ENCODE measurements at places on chromosomes 4 and X. TPM values are rescaled to one million over a fixed set of nuclear protein-coding genes. Genes with fewer than 3 reads are reported as not detected.

DNA sequence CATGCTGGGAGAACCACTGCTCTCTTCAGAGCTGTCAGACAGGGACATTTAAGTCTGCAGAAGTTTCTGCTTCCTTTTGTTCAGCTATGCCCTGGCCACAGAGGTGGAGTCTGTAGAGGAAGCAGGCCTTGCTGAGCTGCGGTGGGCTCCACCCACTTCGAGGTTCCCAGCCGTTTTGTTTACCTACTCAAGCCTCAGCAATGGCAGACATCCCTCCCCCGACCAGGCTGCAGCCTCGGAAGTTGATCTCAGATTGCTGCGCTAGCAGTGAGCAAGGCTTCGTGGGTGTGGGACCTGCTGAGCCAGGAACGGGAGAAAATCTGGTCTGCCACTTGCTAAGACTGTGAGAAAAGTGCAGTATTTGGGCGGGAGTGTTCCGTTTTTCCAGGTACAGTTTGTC, 118.9 kb downstream of the SLC10A6 start:
- no peak for DNase-seq

Gene AREG
- total RNA-seq, result 42.3 TPM

DNA sequence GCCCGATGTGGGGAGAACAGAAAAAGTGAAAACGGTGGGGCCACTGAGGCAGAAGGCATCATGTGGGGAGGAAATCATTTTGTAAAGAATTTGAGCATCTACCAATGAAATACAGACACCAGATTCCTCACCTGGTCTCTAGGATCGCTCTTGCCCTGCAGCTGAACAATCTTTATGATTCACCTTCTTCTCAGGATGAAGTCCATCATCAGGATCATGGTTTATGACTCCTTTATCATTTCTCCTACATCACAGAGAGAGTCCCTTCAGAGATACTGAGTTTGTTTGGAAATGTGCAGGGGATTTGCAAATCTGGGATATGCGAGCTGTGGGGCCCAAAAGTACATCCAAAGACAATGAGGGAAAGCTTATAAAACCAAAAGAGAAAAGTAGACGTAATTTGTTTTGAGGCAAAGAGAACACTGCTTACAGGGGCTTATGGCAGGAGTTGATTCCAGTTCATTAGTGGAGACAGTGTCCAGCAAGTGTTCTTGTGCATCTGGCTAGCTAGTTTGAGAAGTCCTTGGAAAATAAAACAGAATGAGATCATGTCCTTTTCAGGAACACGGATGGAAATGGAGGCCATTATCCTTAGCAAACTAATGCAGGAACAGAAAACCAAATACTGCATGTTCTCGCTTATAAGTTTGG, 15.3 kb upstream of the ANXA5 start:
- DNase-seq, result no peak

Gene CXorf65
- not detected for total RNA-seq

Gene C1QTNF7
- total RNA-seq, result 1.5 TPM

DNA sequence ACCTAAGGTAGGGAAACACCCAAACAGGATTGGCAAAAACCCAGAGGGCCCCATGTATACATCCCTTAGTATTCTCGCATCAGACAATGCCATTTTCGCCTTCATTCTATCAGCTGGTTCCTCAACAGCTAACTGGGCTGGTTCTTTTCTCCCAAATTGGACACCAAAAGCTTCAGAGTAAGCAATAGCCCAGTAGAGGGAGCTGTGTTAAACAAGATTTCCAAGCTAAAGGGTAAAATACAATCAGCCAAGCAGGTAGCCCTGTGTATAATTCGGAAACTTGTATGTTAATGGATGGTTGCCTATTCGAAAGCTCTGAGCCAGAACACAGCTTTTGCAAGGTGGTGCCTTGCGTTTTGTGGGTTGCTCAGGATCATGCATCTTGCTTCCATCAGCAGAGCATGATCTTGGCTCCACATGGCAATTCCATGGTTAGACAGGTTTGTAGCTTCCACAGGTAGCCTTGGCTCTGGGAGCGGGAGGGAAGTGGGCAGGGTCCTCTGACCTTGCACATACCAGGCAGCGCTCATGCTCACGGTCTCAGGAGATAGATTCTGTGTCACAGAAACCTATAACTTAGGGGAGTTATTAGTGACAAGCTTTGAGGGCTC, 115.2 kb upstream of the LNX1 start:
- DNase-seq, result no peak

DNA sequence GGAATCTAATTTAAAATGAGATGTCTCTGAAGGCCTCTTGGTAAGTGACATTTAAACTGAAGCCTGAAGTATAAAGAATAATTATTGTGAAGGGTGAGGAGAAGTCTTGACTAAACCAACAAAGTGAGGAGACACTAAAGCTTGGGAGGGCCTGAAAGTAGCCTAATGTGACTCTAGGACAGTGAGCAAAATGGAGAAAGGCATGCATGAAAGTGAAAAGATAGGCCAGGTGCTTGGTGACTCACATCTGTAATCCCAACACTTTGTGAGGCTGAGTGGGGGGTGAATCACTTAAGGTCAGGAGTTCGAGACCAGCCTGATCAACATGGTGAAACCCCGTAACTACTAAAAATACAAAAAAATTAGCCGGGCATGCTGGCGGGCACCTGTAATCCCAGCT, 46.9 kb upstream of the SMARCAD1 start:
- no peak for DNase-seq

All from left colon (tissue), 2 donors.